ENCODE measurements at places on chromosomes 16 and 17. TPM values are rescaled to one million over a fixed set of nuclear protein-coding genes. Genes with fewer than 3 reads are reported as not detected.

Gene PIPOX
- 0.35 TPM for total RNA-seq

Gene ABI3
- total RNA-seq: not detected

Gene CCDC200
- not detected for total RNA-seq

Gene EVI2B
- total RNA-seq: not detected

Gene TRIM72
- total RNA-seq: not detected

Gene OTOP3
- total RNA-seq: not detected

Gene VAMP2
- total RNA-seq: 31.5 TPM

Gene AURKB
- total RNA-seq: 152 TPM

Gene PRAC2
- total RNA-seq: not detected

Gene ARMC5
- 11.8 TPM for total RNA-seq

Gene GRIN2C
- total RNA-seq: 0.27 TPM

Gene GPR179
- 0.01 TPM for total RNA-seq

Gene PLA2G15
- 16.4 TPM for total RNA-seq

Gene FOXL1
- total RNA-seq: 1.9 TPM

Gene CCT6B
- 1.3 TPM for total RNA-seq

Gene NPIPB9
- 1.6 TPM for total RNA-seq

Gene C16orf92
- not detected for total RNA-seq

Gene CDRT15
- total RNA-seq: not detected

Gene SHMT1
- 48.0 TPM for total RNA-seq

Gene SPIRE2
- total RNA-seq: 8.1 TPM

Gene SLC38A8
- total RNA-seq: not detected

Gene KIF2B
- total RNA-seq: not detected

Gene SMIM5
- total RNA-seq: 0.74 TPM

Gene ACAP1
- 3.1 TPM for total RNA-seq

Gene TBC1D28
- not detected for total RNA-seq

Gene SLC12A3
- total RNA-seq: not detected

Gene ASPHD1
- 23.7 TPM for total RNA-seq

Gene HOXB1
- not detected for total RNA-seq

Gene TPSD1
- not detected for total RNA-seq

Gene IRX6
- not detected for total RNA-seq

Gene SOCS7
- 11.0 TPM for total RNA-seq

Gene NSRP1
- 29.6 TPM for total RNA-seq

Gene MPV17L
- total RNA-seq: 5.8 TPM

Gene ITGAL
- total RNA-seq: 0.20 TPM

Gene SLC13A2
- total RNA-seq: 0.16 TPM

Gene BANP
- 19.4 TPM for total RNA-seq

Gene B3GNT9
- total RNA-seq: 8.8 TPM

Gene GSE1
- total RNA-seq: 18.2 TPM

Gene KRT20
- total RNA-seq: 0.61 TPM

Gene FSCN2
- 2.0 TPM for total RNA-seq

Gene NUPR1
- 21.8 TPM for total RNA-seq

Gene ELMO3
- total RNA-seq: 1.9 TPM

Gene KRT33A
- not detected for total RNA-seq

Gene MYH11
- total RNA-seq: 0.05 TPM

Gene DNAH17
- total RNA-seq: 1.1 TPM

Gene CRAMP1
- total RNA-seq: 13.2 TPM

Gene PHOSPHO1
- total RNA-seq: 0.97 TPM

Gene GPRC5C
- 63.8 TPM for total RNA-seq

Gene G6PC1
- total RNA-seq: not detected

Gene HOXB8
- 9.2 TPM for total RNA-seq

Gene OR2C1
- not detected for total RNA-seq

Gene SMCR8
- total RNA-seq: 18.0 TPM

Gene TBC1D3I
- 0.46 TPM for total RNA-seq

Gene ABHD15
- 21.2 TPM for total RNA-seq

All from A549 treated with ZK216348 at 1 μM for 4 hours (cell line).